NCI-H1417 treated with DMSO at 0.1 percent for 48 hours (cell line): ENCODE measurements at places on chromosomes 16 and 17.

- DNase-seq = no peak
Observed at GRCh38 chr17:33328129-33328528, 35.0 kb upstream of the ASIC2 start.

DNA sequence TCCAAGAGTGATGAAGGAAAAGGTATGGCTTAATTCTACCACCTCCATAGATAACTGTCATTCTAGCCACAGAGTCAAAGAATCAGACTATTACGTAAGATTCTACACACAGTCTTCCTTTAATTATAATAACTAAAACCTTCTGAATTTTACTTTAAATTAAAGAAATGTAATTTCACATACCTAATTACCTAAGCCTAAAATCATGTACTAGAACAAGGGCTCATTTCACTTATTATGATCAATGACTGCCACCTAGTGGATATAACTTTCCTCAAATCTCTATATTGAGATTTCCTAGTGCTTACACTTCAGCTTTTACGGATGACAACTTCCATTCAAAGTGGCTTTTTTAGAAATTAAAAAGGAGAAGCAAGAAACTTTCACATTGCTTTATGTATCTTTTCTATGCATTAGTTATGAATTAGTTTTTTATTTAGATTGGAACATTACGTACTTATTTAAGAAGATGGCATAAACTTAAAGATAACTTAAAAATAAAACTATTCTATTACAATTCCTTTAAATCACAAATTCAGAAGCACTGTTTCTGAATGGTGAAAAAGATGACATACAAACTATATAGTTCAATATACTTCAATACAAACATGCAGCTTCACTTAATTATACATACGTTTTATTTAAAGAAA is 18.2 kb upstream of the ABCA10 start:
- DNase-seq = no peak

GRCh38 chr16:31081428-31082351 is 7.1 kb downstream of the PRSS53 start:
- DNase-seq = no peak

- DNase-seq = no peak
Observed at GRCh38 chr16:84976644-84977400, 34.5 kb downstream of the ZDHHC7 start.

GRCh38 chr17:74245145-74245831 is 28.7 kb upstream of the DNAI2 start:
- DNase-seq = no peak
